ENCODE measurements at places on chromosomes 1 and 21.

DNA sequence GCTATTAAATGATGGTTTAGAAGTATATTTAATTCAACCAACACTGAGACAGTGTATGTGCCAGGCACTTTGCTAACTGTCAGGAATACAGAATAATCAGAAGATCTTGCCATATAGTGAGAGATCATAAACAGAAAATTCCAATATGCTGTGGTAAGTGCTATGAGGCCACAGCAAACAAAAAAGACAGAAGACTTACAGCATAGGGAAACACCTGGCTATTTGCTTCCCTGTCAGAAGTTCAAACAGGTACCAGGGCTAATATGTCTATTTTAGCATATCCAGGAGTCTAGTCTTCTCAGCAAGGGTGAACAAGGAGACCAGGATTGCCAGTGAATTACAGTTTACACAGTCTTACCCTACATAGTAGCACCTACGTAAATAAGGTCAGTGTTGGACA is 30.4 kb downstream of the TRIT1 start:
- no peak for DNase-seq

- DNase-seq: no peak
Observed at GRCh38 chr1:179029321-179029759, 3.6 kb downstream of the FAM20B start.

- DNase-seq: no peak
Observed at GRCh38 chr1:233661376-233662159, 47.7 kb downstream of the KCNK1 start.

DNA sequence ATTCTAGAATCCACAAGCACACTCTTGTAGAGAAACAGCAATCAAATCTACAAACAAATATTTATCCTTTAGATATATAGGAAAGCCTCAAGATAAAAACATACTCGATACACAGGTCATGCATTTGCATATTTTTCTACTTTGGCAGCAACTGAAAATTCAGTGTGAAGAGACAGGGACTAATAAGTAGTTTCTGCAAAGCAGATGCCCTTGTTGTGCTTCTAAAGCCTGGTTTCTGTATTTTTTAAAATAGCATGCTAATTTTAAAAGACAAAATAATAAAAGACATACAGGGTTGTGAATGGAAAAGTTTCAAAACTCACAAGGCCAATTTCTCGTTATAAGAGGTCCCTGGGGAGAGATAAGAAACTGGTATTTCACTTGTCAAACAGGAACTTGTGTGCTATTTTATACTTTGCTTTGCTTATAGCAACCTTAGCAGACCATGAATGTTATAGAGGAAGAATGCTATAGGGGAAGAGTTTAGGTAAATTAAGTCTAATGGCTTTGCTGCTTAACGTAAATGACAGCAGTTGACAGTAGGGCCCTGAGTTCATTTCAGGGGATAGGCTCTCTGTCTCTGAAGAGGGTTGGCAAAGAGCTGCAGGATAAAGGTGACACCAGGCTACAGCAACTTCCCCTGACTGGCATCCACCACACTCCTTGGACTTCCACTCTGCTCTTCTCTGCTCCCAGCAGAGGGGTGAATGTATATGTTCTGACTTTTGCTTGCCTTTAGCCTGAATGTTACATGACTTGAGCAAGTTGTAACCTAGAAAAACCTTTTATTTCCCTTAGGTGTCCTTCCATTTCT is 9.4 kb upstream of the RGS13 start:
- no peak for DNase-seq

- DNase-seq: no peak
Observed at GRCh38 chr21:45169682-45170081, 95.3 kb downstream of the ADARB1 start.

DNA sequence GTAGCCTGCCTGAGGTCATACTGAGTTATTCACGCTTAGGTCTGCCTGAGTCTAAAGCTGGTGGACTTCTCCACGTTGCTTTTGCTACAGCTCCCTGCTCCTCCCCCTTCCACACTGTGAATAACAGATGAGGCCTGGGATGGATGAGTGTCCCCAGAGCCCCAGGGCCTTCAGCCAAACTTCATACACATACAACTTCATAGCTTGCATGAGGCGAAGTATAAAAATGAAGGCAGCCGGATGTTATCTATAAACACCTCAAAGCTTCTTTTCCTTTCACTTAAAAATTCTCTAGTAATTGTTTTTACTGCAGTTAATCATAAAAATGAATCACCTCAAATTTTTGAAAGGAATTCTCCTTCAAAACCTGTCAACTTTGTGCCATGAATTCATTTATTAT is 70.2 kb downstream of the DAB1 start:
- DNase-seq: peak; percentile 16

- DNase-seq: no peak
Observed at GRCh38 chr1:63935553-63935952, 161.7 kb downstream of the ROR1 start.

DNA sequence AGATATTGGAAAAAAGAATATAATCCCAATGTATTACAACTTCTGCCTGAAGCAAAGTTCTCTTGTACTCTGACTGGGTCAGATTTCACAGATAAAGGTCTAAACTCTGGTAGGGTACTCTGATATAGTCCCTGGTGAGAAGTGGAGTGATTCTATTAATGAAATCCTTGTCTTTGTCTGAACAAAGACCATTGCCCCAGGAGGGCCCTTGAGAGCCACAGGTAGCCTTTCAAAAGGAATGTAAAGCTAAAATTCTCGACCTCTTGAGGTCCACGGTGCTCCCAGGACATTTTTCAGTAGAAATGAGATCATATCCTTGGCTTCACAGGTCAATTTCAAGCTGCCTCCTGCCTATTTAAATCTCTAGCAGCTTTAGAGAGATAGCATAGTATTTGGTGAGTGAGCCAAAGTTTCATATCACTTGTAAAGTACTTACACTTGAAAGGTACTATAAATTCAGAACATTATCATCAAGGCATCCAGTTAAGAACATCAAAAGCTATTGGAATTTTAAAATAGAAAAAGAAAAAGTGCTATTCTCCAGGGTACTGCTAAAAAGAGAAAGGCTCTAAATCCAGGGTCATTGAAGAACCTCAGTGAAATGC is 10.1 kb downstream of the TNNI3K start:
- DNase-seq: no peak

- DNase-seq: no peak
Observed at GRCh38 chr21:38355353-38355752, 98.6 kb downstream of the KCNJ15 start.

DNA sequence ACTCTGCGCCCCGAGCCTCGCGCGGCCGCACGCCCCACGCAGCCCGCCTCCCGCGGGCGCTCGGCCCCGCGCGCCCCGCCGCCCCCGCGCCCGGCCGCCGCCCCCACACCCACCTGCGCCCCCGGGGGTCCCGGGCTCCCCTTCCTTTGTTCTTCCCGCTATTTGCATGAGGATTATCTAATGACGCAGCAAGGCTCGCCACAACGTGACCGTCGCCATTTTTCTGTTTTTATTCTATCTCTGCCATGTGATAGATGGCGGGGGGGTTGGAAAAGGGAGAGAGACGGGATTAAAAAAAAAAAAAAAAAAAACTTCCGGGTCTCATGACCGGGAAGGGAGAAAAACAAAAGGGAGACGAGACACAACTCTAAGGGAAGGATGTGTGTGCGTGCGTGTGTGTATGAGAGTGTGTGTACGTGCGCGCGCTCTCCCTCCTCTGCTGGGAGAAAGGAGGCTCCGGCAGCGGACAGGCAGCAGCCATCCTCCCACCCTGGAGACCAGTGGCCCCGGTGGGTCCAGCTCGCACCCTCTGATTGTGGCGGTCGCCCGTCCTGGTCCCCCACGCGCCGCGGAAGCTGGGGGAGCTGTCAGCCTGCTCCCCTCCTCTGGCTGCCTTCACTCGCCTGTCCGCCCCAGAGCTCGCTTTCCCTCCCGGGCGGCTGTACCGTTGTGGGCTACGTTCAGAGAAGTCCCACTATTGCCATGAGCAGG is 80.4 kb upstream of the AK4 start:
- peak; percentile 67 for DNase-seq

GRCh38 chr1:224809137-224809536 is 120.3 kb upstream of the DNAH14 start:
- no peak for DNase-seq

DNA sequence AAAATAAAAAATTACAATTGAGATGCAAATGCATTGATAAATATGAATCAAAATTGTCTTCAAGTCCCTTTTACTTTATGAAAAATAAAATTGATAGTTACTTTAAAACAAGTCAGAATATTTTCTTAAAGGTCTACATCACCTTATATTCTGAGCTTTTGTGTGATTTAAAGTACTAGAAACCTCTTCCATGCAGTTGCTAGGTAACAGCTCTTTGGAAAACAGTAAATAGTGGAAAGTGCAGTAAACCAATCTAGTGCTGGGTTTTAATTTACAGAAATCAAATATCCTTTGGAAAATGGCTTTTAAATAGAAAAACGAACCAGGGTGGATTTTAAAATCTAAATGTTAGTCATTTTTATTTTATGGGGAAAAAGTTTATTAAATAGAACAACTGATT is 227.9 kb downstream of the KCNT2 start:
- DNase-seq: peak; percentile 46

DNA sequence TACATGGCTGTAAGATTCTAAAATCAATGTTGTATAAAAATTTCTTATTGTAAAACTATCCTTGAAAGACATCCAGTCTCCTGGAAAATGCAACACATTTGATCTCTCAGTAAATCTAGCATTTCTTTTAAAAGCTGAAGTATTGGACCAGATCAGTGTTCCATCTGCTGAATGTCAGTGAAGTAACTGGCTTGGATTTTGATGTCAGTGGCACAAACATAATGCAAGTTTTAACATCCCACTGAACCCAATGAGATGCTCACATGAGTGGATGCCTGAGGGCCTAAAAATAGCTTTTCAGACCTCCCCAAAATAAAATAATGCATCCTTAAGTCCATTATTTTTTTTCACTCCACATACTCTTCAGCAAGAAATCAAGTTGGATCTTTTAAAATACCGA is 1432.2 kb downstream of the MRPL39 start:
- DNase-seq: no peak

GRCh38 chr1:109133815-109134214 is 19.9 kb downstream of the ELAPOR1 start:
- no peak for DNase-seq

GRCh38 chr1:101098327-101098726 is 72.7 kb upstream of the DPH5 start:
- no peak for DNase-seq

- DNase-seq: no peak
Observed at GRCh38 chr1:156433602-156434001, 64.6 kb downstream of the RHBG start.

DNA sequence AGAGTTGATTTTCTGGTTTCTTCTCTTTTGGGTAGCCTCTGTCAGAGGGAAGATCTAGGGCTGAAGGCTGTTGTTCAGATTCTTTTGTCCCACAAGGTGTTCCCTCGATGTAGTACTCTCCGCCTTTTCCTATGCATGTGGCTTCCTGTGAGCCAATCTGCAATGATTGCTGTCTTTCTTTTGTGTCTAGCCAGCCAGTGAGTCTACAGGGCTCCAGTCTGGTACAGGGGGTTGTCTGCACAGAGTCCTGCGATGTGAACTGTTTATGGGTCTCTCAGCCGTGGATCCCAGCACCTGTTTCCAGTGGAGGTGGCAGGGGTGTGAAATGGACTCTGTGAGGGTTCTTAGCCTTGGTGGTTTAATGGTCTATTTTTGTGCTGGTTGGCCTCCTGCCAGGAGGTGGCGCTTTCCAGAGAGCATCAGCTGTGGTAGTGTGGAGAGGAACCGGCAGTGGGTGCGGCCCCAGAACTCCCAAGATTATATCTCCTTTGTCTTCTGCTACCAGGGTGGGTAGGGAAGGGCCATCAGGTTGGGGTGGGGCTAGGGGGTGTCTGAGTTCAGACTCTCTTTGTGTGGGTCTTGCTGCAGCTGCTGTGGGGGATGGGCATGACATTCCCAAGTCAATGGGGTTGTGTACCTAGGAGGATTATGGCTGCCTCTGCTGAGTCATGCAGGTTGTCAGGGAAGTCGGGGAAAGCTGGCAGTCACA is 81.3 kb upstream of the C21orf91 start:
- DNase-seq: no peak

- DNase-seq: no peak
Observed at GRCh38 chr1:30642391-30643120, 80.8 kb downstream of the MATN1 start.

- DNase-seq: no peak
Observed at GRCh38 chr1:7236844-7237515, 451.7 kb downstream of the CAMTA1 start.

DNA sequence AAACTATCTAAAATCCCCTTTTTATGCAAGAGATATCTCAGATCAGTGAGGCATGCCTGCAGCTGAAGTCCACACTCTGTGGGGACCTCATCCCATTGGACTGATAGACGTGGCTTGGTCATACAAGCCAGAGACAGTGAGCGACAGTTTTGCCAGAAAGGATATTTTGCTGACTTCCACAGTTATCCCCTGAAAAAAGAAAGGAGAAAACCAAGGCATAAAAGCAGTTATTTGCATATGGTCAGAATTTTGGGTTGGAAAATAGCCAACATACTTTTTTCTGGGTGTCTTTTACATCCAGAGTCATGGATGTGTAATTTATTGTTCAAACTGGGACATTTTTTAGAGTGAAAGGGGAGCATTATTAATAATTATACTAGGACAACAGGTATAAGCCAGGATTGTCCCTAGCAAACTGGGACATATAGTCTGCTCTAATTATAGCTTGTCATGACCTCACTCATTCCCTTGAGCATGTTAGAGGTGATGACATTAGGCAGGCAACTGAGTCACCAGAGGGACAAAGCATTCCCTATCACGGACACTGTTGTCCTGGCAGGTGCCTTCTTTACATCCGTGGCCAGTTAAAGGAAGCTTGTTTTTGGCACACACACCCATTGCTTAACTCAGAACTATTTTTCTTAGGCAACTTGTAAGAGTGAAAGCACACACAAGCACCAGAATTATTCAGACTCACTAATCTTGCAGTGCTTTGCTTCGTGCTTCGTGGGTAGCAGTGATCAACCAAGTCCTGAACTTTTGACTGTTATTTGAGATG is 65.5 kb downstream of the PRRX1 start:
- no peak for DNase-seq

Measured in forelimb muscle (tissue), 1 donor.